ENCODE measurements at places on chromosomes 11 and 22.

DNA sequence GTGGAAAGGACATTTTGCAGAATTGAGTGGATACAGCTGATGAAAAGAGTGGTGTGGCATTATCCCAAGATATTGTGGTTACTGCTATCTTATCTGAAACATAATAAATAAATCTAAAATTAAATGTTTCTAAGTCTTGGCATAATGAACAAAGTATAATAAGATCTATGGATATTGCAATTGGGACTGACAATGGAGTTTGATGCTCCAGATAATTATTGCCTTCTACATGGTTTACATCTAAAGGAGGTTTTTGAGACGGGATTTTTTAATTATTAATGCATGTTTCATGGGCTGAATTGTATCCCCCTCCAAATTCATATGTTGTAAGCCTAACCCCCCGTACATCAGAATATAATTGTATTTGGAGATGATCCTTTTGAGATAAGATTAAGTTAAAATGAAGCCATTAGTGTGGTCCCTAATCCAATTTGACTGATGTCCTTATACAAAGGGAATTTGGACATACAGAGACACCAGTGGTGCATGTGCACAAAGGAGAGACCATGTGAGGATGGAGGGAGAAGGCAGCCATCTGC lies 198.5 kb downstream of the MSANTD4 start:
- no peak for DNase-seq

DNA sequence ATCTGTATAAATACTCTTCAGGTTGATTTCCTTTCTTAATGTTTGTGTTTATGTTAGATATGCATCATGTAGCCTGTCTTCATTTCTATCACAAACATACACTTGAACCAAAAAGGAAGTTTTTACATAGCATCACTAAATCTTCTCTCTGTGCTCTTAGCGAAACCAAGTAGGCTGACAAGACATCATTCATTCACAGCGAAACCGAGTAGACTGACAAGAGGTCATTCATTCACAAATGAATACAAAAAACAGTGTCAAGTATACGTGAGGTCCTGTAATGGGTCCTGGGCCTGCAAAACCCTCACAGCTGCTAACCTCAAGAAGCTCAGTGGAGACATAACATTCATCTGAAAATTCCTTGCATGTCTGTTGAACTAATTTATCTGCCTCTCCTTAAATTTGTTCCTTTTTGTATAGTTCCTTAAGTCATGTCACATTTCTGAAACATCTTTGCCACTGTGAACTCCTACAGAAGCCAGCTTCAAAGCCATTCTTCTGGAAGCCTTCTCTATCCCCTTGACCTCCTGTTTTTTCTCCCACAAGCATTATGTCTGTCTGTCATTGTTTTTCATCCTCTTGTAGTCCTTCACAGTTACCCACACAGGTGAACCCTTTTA lies 9.8 kb upstream of the HBE1 start:
- DNase-seq: no peak

DNA sequence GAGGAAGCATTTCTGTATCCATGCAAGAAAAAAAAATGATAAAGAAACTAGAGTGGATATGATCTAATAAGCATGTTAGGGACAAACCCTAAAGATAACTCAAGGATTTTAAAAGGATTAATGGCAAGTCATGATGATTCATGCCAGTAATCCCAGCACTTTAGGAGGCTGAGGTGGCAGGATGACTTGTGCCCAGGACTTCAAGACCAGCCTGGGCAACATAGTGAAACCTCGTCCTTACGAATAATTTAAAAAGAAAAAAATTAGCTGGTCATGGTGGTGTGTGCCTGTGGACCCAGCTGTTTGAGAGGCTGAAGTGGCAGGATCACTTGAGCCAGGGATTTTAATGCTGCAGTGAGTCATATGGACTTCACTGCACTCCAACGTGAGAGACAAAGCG lies 145.5 kb upstream of the BLID start:
- no peak for DNase-seq

GRCh38 chr22:21443735-21444421 lies 23.3 kb upstream of the TMEM191C start:
- DNase-seq: no peak

- DNase-seq: no peak
These were observed 4.2 kb upstream of the SCARF2 start for GRCh38 chr22:20441631-20442484.

DNA sequence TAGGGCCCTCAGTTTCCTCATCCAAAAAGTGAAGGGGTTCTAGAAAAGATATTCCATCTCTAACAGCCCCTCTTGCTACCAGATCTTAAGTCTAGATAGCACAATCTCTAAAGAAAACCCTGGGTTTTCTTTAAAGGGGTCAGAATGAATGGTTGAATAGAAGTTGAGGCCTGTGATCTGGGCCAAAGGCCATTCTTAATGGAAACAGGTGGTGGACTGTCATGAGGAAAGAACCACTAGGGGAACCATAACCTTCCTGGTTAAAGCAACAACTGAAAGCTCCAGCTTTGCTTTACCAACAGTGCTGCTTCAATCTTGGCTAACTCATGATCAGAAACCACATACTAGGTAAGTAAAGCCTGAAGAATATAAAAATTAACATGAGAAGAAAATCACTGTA lies 1.8 kb downstream of the CELF1 start:
- no peak for DNase-seq

DNA sequence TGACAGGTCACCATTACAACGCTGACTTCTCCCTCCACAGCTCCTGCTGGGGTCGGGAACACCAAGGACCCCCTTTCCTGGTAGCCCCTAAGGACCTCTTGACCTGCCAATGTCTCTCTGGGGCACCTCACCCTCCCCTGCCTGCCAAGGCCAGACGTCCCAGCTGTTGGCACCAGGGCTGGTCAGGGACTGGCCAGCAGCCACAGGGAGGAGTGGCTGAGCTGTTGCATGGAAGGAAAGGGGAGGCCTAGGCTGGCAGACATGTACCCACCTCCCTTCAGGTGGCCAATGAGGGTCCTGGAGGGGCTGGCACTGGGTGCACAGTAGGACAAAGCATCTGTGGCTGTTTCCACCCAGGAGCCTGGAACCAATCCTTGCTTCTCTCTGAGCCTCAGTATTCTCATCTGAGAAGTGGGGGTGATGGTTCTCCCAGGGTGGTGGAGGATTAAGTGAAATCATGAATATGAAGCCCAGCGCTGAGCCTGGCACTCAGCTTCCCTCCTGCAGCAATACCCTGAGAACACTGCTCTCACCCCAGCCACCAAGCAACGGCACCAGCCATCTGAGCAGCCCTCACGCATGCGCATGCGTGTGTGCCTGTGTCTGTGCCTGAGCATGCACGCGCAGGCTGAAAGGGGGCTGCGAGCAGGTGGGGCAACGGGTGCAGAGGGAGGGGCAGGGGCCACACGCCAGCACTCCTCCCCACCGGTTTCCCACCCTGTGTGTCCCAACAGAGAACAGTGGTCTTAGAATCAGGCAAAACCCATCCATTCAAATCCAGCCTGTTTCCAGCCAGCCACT lies 5.9 kb downstream of the KCNJ4 start:
- DNase-seq: no peak

DNA sequence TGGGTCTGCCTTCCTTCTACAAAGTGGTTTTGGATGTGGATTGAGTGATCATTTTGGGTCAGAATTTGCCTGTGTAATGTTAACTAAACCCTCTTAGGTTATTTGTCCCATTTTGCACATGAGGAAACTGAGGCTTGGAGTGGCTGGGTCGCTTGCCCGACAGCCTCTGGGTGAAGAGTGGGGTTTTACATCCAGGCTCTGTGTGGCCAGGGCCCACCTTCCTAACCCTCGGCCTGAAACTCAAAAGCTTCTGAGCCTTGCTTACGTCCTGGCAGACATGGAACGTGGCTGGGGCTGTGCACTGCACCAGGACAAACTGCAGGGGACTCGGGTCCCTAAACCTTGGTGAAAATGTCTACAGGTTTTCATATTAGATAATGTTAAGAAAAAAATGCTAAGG lies 542.4 kb downstream of the TBC1D22A start:
- no peak for DNase-seq

DNA sequence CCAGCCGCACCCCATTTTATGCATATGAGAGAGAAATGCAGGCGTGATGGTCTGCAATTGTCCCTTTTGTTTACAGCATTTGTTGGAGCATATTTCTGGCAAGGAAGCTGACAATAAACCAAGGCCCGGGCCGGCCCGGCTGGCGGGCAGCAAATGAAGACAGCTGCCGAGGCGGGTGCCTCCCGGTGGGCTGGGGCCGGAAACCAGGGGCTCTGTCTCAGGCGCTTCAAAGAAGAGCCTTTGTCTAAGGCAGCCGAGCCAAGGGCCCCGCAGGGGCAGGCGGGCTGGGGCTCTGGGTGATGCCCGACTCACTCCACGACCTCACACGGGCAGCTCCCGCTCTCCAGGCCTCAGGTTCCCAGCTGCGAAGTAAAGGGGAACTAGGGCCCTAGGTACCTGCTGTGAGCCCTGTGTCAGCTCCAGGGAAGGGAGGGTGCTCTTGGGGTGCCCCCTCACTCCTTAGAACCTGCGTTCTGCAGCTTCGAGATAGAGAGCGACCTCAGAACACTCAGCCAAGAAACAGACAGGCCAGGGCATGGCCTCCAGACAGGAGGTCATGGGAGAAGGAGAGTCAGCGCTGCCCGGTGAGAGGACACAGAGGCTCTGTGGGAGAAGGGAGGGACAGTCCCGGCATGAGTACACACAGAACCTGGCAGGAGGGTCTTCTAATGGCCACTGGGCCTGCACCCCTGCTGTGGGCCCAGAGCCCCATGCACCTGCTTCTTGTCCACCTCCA lies 2.4 kb downstream of the LINC01488 start:
- no peak for DNase-seq

All from amygdala (tissue), 56 donors.